Stimulated activated CD8-positive, alpha-beta memory T cell treated with anti-CD3 and anti-CD28 coated beads, Interleukin-4, amount 100 ng/mL, for 4 hours (primary cell): ENCODE measurements at places on chromosomes 13 and 19.

- DNase-seq = no peak
These were observed 14.1 kb downstream of the NUCB1 start for GRCh38 chr19:48914181-48914580.

DNA sequence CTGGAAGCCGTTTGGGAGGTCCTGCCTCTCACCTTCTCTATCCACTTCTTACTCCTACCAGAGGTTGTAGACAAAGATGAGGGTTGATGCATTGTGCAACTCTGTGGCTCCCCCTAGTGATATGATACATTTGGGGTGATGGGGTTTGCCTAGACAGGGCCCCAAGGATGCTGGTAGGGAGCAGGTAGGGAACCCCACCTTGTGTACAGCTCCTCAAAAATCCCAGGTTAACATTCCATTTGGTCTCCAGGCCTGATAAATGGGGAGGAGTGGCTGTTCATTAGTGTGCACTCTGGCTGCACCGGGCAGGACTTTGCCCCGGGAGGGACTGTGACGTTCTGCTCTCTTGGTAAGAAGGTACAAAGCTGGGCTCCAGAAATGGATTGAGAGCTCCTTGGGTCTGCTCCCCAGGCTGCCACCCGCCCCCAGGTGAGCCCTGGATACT is 19.2 kb downstream of the SIGLEC8 start:
- DNase-seq = no peak

DNA sequence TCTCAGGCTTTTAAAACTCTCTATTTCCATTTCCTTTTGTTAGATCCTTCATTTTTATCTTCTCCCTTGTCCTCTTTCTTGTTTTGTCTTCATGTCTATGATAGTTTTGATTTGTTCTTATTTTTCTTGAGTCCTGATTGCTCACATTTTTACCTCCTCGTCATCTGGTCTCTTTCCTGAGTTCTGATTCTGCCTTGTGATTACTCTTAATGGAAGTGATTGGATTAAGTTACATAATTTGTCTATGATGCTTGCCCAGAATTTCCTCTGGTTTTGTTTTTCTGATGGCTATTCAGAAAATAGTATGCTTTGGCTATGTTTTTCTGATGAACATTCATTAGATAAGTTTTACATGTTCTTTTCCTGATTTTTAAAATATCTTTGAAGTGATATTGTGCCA is 102.6 kb downstream of the DNAJC3 start:
- no peak for DNase-seq

GRCh38 chr13:49840675-49841074 is 48.2 kb upstream of the KPNA3 start:
- no peak for DNase-seq

- DNase-seq = no peak
These were observed 590.4 kb downstream of the TBC1D4 start for GRCh38 chr13:74891610-74892009.

GRCh38 chr13:20666948-20667347 is 36.6 kb upstream of the IL17D start:
- no peak for DNase-seq

- no peak for DNase-seq
These were observed 7.7 kb upstream of the TBC1D4 start for GRCh38 chr13:75489502-75490263.

DNA sequence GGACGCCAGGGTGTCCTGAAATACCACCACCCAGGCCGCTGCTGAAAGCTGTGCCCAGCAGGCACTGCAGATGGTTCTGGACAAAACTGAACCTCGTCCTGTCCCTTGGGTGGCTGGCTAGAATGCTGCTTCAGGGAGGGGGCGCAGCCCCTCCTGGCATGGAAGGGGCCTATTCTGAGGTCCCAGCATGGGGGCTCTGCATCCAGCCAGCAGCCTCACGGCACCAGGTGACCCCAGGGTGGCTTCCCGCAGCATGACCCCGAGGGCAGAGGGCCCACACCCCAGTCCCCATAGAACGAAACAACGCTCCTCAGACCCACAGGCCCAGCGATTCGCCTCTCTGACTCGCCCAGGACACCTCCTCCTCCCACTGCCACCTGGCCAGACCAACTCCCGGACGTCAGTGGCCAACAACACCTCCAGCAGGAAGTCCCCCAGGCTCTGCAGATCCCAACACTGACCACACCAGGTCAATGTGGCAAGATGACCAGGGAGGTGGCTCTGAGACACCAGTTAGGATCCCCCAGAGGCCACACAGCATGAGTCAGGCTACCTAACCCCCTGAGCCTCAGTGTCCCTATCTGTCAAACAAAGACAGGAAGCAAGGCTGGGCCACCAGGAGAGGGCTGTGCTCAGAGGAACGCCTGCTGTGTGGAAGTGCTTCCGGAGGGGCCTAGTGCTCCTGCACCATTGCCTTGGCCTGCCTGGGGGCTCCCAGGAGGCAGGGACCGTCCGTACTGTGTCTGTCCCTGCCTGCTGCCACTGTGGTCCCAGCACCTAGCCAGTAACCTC is 6.1 kb downstream of the MKNK2 start:
- no peak for DNase-seq

DNA sequence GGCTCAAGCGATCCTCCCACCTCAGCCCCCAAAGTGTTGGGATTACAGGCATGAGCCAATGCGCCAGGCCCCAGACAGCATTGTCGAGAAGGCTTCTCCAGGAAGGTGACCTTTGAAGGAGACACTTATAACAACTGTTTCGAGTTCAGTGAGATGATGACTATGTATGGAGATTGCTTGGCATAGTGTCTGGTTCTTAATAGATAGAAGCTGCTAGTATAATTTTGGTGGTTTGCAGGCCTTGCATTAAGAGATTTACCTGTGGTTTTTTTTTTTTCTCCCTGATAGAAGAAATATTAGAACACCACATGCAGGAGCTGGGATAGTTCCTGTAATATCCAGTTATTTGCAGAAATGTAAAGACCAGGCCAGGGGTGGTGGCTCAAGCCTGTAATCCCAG is 3.7 kb downstream of the MARCHF2 start:
- DNase-seq = no peak

DNA sequence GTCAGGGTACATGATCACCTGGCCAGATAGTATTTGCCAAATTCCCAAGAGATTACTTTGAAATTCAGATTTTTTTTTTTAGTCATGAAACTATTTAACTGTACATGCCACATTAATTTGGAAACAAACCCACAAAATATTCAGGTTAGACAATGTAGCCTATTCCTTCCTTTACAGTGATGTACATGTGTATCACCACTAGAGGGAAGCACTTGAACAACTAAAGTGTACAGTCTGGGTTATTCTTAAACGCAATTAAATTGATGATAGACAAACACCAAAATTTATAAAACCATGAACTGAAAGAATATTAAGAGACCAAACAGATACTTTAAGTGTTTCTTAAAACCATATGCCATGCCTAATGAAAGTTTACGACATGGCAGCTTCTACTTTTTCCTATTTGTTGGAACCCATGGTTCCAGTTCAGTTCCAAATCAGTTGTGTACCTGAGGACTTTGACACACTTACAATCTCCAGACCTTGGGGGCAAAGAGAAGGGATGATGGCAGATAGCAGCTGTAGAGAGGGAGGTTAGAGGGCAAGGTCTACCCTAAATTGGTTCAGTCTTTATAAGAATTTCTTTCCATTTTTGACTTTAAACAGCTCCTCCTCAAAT is 52.8 kb downstream of the TNFSF13B start:
- DNase-seq = no peak

- no peak for DNase-seq
These were observed 250.6 kb downstream of the ITGBL1 start for GRCh38 chr13:101703081-101703480.

DNA sequence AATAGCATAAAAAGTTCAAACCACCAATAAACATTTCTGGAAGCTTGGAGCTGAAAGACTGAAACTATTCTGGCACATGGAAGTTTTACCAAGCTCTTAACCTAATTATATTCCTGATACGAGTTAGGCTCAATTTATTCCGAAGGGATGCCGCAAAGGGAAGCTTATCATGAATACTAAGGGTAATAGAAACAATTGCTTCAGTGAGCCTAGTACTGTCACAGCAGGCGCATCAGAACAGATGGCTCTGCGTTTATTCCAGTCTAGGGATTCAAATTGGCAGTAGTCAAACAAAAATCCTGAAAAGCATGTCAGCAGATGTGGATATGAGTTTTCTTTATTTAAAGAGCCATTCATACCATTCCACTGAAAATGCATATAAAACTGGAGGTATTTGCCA is 779.5 kb downstream of the GPC5 start:
- DNase-seq = no peak

DNA sequence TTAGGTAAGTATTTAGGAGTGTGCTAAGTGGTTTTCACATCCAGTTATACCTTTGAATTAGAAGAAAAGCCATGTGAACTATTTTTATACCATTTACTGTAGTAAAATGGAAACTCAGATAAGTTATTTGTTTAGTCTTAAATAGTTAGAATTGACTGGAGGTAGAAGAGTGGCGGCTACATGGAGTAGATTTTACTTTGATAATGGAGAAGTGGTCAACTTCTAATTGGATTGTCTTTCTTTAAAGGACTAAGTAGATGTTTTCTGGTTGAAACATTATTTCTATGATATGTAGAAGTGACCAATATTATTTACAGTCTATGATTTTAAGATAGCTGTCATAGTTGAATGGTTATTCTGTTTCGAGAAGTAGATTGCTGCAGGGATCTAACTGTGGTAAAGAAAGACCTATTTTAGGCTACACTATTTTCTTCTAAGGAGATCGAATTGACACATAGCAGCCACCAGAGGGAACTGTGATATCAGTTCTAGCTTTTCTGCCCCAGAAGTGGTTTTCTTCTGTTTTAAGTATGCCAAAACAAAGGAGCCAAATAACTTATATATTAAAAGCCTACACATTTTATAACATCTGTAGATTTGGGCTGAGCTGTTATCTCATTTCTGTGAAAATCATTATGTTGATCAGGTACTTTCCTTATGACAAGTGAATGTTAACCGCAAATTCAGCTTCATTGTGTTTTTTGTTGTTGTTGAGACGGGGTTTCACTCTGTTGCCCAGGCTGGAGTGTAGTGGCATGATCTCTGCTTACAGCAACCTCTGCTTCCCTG is 26.1 kb downstream of the ZMYM2 start:
- DNase-seq = no peak

- no peak for DNase-seq
These were observed 138.5 kb upstream of the TMTC4 start for GRCh38 chr13:100812982-100813584.

GRCh38 chr13:27663947-27664346 is 42.3 kb downstream of the POLR1D start:
- no peak for DNase-seq

DNA sequence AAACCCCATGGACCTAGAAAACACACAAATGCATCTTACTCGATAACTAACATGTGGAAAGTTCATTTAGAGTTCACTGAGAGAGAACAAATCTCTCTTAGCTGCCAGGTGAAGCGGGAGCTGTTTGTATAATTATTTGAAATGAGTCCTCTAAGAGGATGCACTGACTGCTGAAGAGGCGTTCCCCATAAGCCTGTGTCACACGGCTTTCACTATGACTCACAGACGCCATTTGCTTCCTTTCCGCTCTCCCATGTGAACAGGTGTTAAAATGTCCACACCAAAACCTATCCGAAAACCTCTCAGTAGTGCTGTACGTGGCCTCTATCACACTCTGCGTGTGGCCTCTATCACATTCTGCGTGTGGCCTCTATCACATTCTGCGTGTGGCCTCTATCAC is 101.8 kb downstream of the SOX1 start:
- no peak for DNase-seq

DNA sequence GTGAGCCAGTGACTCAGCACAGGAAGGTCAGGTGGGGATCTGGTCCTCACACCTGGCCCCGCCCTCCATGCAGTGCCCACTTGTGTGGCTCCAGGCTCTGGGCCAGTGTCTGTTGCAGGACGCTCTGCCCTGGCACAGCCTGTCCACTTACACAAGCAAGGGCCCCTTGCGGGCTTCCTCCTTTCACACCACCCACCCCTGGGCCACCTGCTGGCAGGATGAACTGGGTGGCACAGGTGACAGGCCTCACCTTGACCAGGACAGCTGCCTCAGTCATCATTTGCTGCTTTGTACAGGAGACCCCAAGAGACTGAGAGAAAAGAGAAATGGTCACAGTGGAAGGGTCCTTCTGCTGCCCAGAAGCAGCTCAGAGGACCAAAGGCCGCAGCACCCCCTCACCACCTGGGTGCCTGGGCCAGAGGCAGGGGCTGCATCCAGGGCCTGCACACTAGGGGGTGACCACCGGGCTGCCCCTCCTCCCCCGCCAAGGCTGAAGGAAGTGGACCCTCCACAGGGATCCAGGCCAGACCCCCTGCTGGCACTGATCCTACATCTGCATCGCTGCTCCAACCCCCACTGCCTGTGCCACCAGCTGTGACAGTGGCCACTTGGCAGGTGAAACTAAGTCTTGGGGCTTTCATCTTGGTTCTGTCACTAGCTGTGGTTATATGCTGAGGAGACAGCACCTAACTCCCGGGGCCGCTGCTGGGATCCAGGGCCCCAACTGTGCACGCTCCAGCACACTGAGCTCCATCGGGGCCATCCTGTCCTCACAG is 110.3 kb downstream of the TUBA3C start:
- no peak for DNase-seq

DNA sequence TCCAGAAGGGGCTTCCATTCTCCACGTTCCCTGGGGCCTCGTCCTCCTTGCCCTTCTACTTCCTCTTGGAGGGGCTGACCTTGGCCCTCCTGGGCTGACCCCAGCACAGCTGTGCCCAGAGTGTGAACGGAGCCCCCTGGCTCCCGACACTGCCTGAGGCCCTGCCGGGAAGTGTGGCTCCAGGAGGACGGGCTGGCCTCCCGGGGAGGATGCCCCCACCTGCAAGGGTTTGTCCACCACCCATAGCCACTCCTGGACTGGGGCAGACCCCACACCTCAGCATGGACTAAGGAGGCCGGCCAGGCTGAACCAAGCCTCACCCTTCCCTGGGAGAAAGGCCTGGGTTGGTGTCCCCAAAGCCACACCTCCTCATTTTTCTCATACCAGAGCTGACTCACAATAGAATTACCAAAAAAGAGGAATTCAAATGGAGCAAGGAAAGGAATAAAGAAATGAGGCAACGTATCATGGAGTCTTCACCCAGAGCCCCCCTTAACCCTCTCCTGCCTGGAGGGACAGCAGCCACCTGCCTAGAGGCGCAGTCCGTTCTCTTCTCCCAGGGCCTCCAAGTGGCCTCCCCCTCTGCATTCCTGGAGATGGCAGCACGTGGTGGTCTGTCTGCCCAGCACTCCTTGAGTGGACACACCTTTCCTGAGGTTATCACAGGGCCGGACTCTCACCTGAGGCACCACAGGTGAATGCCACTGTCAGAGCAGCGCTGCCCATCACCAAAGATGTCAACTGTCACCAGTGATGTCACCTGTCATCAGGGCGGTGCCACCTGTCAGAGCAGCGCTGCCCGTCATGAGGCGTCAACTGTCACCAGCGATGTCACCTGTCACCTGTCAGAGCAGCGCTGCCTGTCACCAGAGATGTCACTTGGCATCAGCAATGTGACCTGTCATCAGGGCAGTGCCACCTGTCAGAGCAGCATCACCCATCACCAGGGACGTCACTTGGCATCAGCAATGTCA is 3.1 kb upstream of the C13orf46 start:
- DNase-seq = no peak

DNA sequence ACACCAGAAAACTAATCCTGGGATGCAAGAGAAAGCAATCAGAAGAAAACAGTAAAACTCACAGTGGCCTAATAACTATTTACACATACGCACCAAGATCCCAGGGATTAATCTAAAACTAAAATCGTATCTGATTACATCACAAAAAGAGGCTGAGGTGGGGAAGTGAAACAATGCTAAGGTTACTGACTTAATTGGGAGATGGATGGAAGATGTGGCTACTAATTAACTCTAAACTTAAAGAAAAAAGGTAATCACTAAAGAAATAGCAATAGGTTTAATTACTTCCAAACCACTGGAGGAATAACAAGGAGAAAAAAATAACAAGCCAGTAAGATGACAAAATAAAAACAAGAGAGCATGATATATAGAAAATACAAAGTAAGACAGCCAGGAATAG is 50.4 kb downstream of the NUFIP1 start:
- no peak for DNase-seq
